ENCODE measurements at places on chromosomes 11 and 22. TPM values are rescaled to one million over a fixed set of nuclear protein-coding genes. Genes with fewer than 3 reads are reported as not detected.

C11orf97 gene
- not detected for total RNA-seq

PTPRJ gene
- total RNA-seq, result 62.7 TPM

OR5AS1 gene
- total RNA-seq, result not detected

ASPHD2 gene
- total RNA-seq, result 1.1 TPM

SAA4 gene
- not detected for total RNA-seq

SAA1 gene
- total RNA-seq, result 1.6 TPM

PIK3IP1 gene
- total RNA-seq, result 0.82 TPM
